K562 (cell line): ENCODE measurements at places on chromosomes 2 and 18. TPM values are rescaled to one million over a fixed set of nuclear protein-coding genes. Genes with fewer than 3 reads are reported as not detected.

DNA sequence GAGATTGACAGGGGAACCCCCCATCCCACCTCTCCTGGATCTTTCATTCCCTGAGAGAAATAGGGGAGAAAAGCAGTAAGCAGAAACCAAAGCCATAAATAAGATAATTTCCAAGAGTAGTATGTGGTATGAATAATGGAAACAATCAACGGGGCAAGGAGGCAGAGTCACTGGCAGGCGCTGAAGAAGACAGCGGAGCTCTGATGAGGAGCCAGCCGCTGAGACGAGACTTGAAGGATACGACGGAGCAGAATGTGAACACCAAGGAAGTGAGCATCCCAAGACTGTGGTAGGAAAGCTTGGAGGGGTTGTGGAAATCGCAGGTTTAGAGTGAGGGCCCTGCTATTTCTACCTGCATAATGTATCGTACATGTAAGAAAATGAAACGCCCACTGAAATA, 93.6 kb upstream of the CBLN2 start:
- no peak for DNase-seq
- no peaks in the 10 kb centered on the region for H3K27me3 ChIP-seq
- no peak overlapping the region for H3K27ac ChIP-seq
- H3K4me1 ChIP-seq: no peaks in the 10 kb centered on the region
- H3K36me3 ChIP-seq: no peaks in the 10 kb centered on the region

- H3K27ac ChIP-seq: no peak overlapping the region
- no peaks in the 10 kb centered on the region for H3K36me3 ChIP-seq
- no peaks in the 10 kb centered on the region for H3K27me3 ChIP-seq
Observed at GRCh38 chr2:107323946-107324565, 438.1 kb upstream of the ST6GAL2 start.

DNA sequence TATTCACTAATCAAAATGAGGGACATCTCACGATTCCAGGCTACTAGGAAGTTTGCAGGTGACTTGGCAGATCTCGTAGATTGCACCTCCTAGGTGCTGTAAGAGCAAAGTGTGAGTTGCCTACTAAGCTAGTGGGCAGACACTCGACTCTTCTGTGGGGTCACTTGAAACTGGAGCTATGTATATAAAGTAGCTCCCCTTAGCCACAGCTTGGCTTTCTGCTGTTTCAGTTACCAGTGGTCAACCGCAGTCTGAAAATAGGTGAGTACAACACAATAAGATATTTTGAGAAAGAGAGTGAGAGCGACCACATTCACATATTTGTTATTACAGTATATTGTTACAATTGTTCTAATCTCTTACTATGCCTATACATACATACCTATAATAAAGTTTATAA, 23.3 kb downstream of the CTAGE1 start:
- H3K4me3 ChIP-seq: no peak overlapping the region
- H3K27ac ChIP-seq: no peak overlapping the region
- DNase-seq: no peak
- no peaks in the 10 kb centered on the region for H3K27me3 ChIP-seq
- no peaks in the 10 kb centered on the region for H3K4me1 ChIP-seq

DNA sequence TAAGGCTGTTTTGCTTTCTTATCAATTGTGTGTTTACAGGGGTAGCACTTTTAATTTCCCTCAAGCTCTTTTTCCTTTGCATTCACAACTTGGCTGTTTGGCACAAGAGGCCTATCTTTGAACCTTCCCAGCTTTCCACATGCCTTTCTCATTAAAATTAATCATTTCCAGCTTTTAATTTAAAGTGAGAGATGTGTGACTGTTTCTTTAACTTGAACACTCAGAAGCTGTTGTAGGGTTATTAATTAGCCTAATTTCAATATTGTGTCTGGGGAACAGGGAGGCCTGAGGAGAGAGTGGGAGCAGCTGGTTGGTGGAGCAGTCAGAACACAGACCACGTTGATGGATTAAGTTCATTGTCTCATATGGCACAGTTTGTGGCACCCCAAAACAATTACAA, 4.7 kb downstream of the ASB1 start:
- no peak overlapping the region; the same call in 2 of the 3 replicates for H3K27ac ChIP-seq
- peaks cover 68% of the 10 kb centered on the region for H3K36me3 ChIP-seq
- H3K27me3 ChIP-seq: no peaks in the 10 kb centered on the region

DNA sequence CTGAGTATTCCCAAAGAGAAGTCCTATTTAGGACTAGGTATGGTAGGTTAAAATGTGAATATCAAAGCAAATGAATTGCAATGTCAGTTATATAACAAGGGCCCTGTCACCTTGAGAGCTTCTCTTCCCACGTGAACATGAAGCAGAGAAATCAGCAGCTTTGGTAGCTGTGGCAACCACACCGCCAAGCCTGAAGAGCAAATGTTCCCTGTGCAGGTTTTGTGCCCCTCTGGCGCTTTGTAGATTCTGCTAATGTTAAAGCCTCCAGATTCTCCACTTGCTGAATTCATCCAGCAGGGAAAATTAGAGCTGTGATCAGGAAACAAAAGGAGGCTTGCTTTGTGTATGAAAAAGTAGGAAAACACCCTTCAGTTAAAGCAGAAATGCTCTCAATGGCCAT, 322.6 kb downstream of the RBM43 start:
- no peaks in the 10 kb centered on the region for H3K27me3 ChIP-seq
- H3K36me3 ChIP-seq: no peaks in the 10 kb centered on the region

DNA sequence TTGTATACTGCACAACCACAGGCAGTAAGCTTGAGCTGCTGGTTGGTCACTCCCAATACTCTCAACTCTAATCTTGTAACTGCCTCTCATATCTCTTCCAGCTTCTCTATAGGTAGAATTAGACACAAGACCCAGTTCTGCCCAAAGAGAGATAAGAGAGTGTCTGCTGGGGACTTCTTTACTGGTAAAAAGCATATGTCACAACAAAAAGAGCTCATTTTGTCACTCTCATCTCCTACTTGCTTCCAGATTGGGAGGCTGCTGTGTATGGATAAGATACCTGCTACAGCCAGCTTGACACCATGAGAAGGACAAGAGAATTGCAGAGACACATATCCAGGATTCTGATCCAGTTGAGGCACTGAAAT, 165.2 kb downstream of the PTH2R start:
- H3K27ac ChIP-seq: peak overlapping the region; percentile 76
- DNase-seq: peak; percentile 85
- H3K4me1 ChIP-seq: peaks cover 17% of the 10 kb centered on the region
- H3K4me3 ChIP-seq: no peak overlapping the region
- peaks cover 25% of the 10 kb centered on the region for H3K36me3 ChIP-seq

- no peak for DNase-seq
- no peaks in the 10 kb centered on the region for H3K36me3 ChIP-seq
- no peaks in the 10 kb centered on the region for H3K4me1 ChIP-seq
- H3K27me3 ChIP-seq: no peaks in the 10 kb centered on the region
Observed at GRCh38 chr2:43469713-43470112, 126.1 kb downstream of the THADA start.

DNA sequence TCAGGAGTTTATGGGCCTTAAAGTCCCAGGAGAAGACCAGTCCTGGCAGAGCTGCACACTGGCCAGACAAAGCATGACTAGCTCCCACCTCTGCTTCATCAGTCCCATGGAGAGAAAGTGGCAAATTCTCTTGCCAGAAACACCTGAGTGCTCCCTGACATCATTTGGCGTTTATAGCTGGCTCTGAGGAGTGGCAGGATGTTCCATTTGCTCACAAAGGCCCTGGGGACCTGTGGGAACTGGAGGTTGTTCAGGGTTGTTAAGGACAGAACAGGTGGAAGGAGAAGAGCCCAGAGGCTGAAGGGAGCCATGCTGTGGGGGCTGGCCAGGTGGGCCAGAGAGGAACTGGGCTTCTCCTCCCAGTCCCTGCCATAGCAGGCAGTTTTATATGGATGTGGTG, 56.1 kb downstream of the RPL37A start:
- no peaks in the 10 kb centered on the region for H3K4me1 ChIP-seq
- DNase-seq: no peak
- 0 out of 3 replicates have a peak, but pooled peaks cover 2% of the 10 kb centered on the region for H3K27me3 ChIP-seq
- no peak overlapping the region for H3K4me3 ChIP-seq

DNA sequence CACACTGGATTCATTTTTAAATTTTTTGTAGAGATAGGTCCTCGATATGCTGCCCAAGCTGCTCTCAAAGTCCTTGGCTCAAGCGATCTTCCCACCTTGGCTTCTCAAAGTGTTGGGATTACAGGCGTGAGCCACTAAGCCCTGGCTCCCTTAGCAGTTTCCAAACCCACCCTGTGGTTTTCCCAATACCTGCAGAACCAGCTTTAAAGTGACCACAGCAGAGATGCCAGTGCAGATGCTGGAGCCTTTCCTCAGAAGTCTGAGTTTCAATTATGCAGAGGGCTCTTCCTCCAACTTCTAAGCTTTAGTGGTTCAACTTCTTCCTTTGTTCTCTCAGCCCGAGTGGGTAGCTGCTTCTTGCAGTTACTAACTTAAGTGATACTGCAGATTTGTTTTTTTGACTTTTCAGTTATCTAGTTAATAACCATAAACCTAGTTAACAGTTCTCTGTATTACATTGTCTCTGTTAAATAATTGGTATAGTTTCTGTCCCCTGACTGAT, 8.1 kb upstream of the HAAO start:
- DNase-seq: no peak
- H3K36me3 ChIP-seq: no peaks in the 10 kb centered on the region
- H3K27me3 ChIP-seq: peaks cover 17% of the 10 kb centered on the region
- no peak overlapping the region for H3K4me3 ChIP-seq
- H3K4me1 ChIP-seq: no peaks in the 10 kb centered on the region

- no peak for DNase-seq
- no peak overlapping the region for H3K4me3 ChIP-seq
- H3K27ac ChIP-seq: no peak overlapping the region
- H3K36me3 ChIP-seq: peaks cover 3% of the 10 kb centered on the region; the same call in 1 of the 3 replicates
- H3K4me1 ChIP-seq: peaks cover 4% of the 10 kb centered on the region; the same call in 1 of the 2 replicates
- H3K27me3 ChIP-seq: no peaks in the 10 kb centered on the region
Observed at GRCh38 chr2:157800838-157801495, 75.2 kb downstream of the ACVR1 start.

GRCh38 chr2:100742277-100743254, 77.4 kb upstream of the NPAS2 start:
- DNase-seq: no peak
- H3K36me3 ChIP-seq: no peaks in the 10 kb centered on the region
- H3K4me1 ChIP-seq: no peaks in the 10 kb centered on the region
- no peak overlapping the region for H3K27ac ChIP-seq

GRCh38 chr18:49974079-49974478, 160.7 kb upstream of the ACAA2 start:
- no peak for DNase-seq
- no peaks in the 10 kb centered on the region for H3K36me3 ChIP-seq
- no peaks in the 10 kb centered on the region for H3K27me3 ChIP-seq
- no peak overlapping the region for H3K4me3 ChIP-seq
- no peak overlapping the region for H3K27ac ChIP-seq

DNA sequence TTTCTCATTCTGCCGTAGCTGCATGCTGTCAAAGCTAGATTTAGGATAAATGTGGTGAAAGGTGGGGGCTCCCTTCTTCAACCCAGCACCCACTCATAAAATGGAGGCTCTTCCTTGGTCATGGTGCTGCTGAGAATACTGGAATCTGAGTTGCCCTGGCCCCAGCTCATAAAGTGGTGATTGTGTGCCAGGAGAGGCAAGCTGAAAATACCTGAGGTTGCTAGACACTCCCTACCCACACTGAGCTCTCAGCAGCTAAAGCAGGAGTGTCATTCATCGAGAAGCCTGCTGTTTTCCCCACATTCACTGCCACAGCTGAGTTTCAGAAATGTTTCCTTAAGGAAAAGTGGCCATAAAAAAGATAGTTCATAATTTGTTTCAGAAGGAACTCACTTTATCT, 297.1 kb upstream of the RBMS1 start:
- DNase-seq: no peak
- H3K4me1 ChIP-seq: no peaks in the 10 kb centered on the region
- H3K36me3 ChIP-seq: no peaks in the 10 kb centered on the region
- no peak overlapping the region for H3K4me3 ChIP-seq
- H3K27ac ChIP-seq: no peak overlapping the region

DNA sequence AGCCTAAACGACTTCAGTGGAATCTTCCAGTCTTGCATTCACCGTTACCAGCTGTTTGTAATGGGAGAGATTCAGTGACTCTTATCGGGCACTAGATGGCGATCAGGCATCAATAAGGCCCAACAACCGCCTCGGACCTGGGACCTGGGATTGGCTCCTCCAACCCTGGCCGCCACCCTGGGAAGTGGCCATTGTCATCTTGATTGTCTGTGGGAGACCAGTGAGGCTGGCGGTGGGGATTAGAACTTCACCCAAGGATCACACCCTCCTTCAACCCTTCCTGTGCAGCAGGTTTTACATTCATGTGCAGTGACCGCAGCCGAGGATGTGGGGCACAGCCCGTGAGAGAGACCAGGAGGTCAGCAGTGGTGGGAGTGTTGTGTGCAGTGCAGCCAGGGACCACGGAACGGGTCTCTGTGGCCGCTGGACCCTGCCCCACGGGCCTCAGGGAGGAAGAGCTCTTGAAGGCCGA, 85.3 kb downstream of the SPP2 start:
- H3K27ac ChIP-seq: no peak overlapping the region
- peak; percentile 43 for DNase-seq
- H3K4me1 ChIP-seq: no peaks in the 10 kb centered on the region; the same call in 1 of the 2 replicates
- H3K27me3 ChIP-seq: no peaks in the 10 kb centered on the region
- no peaks in the 10 kb centered on the region for H3K36me3 ChIP-seq

GRCh38 chr18:56391931-56392590, 246.3 kb downstream of the TXNL1 start:
- H3K36me3 ChIP-seq: no peaks in the 10 kb centered on the region
- no peaks in the 10 kb centered on the region for H3K4me1 ChIP-seq
- no peak overlapping the region for H3K27ac ChIP-seq
- H3K27me3 ChIP-seq: no peaks in the 10 kb centered on the region

DNA sequence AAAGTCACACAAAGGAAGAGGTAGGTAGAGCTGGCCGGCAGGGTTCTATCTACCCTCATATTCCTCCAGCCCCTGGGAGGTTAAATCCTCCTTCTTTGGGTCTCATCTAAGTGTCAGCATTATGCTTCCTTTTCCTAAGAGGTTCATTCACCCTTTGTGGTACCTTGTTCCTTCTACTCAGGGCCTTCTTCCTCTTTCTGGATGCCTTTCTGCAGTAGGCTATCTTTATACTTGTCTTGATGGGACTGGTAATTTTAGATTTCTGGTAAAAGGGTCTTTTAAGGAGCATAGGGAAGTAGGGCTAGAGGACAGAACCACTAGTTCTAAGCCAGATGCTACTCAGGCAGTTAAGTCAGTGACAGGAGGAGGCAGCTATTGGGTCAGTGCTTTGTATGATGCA, 13.7 kb upstream of the TNP1 start:
- H3K4me1 ChIP-seq: no peaks in the 10 kb centered on the region
- H3K27me3 ChIP-seq: no peaks in the 10 kb centered on the region
- H3K4me3 ChIP-seq: no peak overlapping the region
- no peak overlapping the region for H3K27ac ChIP-seq
- DNase-seq: no peak

- H3K27me3 ChIP-seq: no peaks in the 10 kb centered on the region
- no peaks in the 10 kb centered on the region for H3K36me3 ChIP-seq
- DNase-seq: no peak
- H3K27ac ChIP-seq: no peak overlapping the region
- no peak overlapping the region for H3K4me3 ChIP-seq
Observed at GRCh38 chr18:73646196-73646595, 501.4 kb downstream of the FBXO15 start.

REG1B gene
- 2.0 and 2.3 TPM in 2 replicates for total RNA-seq

PDE11A gene
- total RNA-seq: 5.7 and 6.0 TPM in 2 replicates

AOX1 gene
- total RNA-seq: 0.55 and 0.69 TPM in 2 replicates

ZAP70 gene
- total RNA-seq: 0.80 and 0.98 TPM in 2 replicates

TLX2 gene
- total RNA-seq: not detected in 2 replicates

HOXD3 gene
- total RNA-seq: not detected in 2 replicates

ZFP36L2 gene
- total RNA-seq: 60.6 and 62.1 TPM in 2 replicates

TOGARAM2 gene
- not detected in 2 replicates for total RNA-seq

HAAO gene
- not detected in 2 replicates for total RNA-seq

C2orf81 gene
- 0.22 TPM in 1 of 2 replicates, not detected in the other for total RNA-seq

SCYGR4 gene
- total RNA-seq: not detected in 2 replicates

MYO3B gene
- 3.5 and 4.7 TPM in 2 replicates for total RNA-seq

MYCN gene
- total RNA-seq: not detected in 2 replicates

MAIP1 gene
- total RNA-seq: 26.6 and 26.7 TPM in 2 replicates
